ENCODE measurements at places on chromosomes 11 and 22.

DNA sequence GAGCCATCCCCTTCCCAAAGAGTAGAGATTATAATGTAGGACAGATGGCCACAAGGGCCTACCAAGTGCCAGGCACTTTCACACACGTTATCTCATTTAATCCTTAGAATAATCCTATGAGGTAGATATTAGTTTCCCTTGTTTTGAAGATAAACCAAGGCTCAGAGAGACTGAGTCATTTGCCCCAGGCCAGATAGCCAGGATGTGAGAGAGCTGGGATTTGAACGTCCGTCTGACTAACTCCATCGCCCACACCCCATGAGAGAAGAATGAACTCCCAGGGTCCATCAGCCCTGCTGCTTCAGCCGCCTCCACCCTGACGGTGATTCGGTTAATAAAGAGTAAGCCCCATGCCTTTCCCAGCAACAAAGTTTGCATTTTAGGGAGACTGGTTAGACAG, 10.7 kb downstream of the PRG3 start:
- DNase-seq, result peak; percentile 38

GRCh38 chr11:100687054-100687629, at the start of gene ARHGAP42:
Gene ARHGAP42 (plus strand): TSS chr11:100687288. CDS start chr11:100687679, 391 bp downstream.
- peak; percentile 49 for DNase-seq

- DNase-seq, result peak; percentile 38
These were observed 13.7 kb downstream of the MFNG start for GRCh38 chr22:37472418-37473006.

- DNase-seq, result no peak
These were observed 17.2 kb downstream of the FRMD8 start for GRCh38 chr11:65403607-65404121.

DNA sequence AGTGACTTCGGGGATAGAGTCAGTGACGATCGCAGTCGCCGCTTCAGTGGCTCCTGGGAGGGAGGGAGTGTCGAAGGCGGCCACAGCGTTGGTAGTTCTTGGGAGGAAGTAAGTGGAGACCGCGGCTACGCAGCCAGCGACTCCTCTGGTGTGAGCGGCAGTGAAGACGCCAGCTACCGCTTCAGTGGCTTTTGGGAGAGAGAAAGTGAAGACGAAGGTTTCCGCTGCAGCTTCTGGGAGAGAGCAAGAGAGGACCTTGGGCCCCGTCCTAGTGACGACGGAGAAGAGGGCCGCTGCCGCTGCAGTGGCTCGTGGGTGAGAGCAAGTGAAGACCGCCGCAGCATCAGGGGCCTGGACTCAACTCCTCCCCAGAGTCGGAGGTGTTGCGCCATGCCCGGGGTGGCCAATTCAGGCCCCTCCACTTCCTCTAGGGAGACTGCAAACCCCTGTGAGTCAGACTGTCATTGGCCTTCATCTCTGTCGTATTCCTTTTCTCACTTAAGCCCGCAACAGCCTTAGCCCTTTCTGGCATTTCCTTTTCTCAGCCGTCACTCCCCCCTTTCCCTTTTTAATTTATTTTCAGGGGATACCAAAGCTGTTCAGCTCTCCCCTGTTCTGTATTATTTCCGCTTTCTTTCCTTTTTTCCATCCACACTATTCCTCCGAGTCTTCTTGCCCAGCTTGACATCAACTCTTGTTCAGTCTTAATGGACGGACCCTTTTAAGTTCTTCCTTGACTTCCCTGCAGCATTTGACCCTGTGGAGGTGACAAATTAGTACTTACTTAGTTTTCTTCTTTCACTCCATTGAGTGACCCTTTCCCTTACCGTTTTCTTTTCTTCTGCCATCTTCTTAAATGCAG, 1.0 kb downstream of the ANKRD42 start:
- peak; percentile 77 for DNase-seq

DNA sequence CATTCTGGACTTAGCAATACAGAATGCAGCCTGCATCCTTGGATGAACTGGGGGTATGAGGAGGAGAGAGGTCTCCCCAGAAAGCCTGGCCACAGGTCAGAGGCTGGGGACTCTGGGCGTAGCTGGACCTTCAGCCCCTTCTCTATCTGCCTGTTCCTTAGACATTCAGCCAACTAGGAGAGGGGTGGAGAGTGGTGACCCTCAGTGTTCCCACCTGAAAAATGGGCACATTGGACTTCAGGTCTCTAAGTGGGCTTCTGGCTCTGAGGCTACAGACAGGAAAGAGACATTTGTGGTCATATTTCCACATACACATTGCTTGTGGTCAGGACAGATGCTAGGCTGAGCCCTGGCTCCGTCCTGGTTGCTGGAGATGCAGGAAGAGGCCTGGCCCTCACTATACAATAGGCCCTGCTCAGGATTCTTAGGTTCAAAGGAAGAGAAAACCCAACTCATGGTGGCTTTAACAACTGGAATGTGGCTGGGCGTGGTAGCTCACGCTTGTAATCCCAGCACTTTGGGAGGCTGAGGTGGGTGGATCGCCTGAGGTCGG, 30.1 kb upstream of the CBX7 start:
- no peak for DNase-seq

DNA sequence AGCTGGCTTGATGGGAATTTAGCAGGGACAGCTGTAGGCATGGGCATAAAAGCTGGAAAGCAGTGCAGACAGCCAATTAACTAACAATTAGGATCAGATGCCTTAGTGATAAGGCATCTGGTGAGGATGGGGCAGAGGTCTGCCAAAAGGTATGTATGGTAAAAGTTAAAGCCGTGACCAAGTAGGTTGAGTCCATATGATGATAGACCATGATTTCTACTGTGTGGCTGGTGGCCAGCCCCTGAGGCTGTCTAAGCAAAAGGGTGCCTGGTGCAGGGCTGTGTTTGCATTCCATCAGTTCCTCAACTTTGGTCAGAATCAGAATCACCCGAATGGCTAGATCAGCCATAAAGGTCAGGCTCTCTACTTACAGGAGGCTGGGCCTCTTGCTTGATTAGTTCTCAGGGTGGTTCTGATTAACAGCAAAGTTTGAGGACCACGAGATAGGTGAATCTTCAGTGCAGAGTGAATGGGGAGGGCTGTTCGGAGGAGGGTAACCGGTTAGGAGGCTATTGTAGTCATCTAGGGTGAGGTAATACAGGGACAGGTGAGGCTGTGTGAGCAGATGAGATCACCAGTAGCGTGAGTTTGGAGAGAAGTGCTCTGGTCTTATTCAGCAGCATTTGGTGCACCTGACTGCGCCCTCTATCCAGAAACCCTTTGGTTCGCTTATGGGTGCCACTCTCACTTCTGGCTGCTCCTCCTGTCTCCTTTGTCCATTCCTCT, 27.2 kb downstream of the PPFIBP2 start:
- no peak for DNase-seq

- DNase-seq, result no peak
These were observed 43.6 kb upstream of the CD5 start for GRCh38 chr11:61058583-61059259.

- no peak for DNase-seq
These were observed 38.0 kb downstream of the ADAMTS15 start for GRCh38 chr11:130486391-130486836.
